ENCODE measurements at places on chromosomes 13 and 19.

- peak; percentile 97 for ATAC-seq
Measured at GRCh38 chr19:48795055-48795684, 15.7 kb downstream of the BCAT2 start.

DNA sequence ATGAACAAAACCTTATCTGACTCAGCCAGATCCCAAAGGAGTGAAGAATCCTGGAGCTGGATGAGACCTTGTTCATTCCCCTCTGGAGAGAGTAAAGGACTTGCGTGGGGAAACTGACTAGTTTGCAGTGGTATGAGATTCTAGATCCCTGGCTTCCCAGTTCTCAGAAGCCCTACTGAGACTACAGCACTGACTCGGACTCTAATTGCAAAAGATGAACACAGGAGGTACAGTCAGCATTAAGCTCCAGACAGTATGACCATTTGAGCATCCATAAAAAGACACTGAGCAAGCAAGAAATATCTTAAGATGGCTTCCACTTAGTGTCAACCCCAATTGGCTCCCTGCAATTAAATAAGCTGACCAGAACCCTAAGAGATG is 6.8 kb downstream of the ZC3H4 start:
- ATAC-seq, result no peak

DNA sequence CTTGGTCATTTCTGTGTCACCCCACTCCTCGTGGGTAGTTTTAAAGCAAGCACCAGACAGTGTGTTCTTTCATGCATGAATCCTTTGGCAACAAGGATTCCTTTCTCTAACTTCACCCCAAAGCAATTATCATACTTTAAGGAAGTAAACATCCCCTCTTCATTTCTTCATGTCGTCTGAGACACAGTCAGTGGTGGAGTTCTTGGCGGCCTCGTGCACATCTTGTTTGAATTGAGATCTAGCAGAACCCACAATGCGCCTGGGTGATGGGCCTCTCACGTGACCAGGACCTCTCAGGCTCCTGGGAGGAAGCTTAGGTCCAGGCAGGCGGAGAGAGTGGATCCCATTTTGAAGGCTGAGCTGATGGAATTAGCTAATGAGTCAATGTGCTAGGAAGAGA is 2.6 kb downstream of the ACSBG2 start:
- ATAC-seq, result no peak

DNA sequence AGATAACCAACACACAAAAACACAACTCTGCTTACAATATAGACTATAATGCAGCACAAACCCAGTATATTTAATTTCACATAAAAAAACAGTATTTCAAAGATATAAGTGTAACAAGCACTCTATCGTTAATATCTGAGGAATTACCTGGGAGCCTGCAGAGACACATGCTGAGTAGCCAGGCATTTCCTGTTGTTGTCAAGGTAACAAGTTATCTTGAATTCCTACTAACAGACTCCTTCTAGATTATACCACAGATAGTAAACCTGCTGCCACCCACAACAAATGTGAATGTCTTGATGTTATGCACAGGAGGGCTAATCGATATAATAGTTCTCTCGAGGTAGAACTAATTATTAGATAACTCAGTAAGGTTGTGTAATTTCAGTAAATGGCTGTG is 826.0 kb upstream of the PRR20A start:
- no peak for ATAC-seq

DNA sequence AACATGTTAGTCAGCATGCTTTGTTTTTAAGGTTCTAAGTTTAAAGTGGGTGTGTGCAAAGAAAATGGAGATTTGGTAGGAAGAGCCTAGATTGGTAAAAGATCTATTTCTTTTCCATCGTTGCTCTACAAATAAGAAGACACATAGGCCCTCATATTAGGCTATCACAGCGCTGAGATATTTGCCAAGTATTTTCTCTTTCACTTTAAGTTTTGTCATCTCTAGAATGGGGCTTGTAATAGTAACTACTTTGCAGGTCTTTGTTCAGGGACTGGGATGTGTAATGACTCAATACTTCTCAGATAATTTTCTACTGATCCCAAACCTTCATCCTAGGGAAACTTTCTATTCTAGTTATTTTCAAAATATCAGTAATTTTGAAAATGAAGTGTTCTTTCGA is 917.7 kb upstream of the SLC10A2 start:
- ATAC-seq, result no peak

- ATAC-seq, result no peak
Measured at GRCh38 chr19:11551603-11552235, 7.3 kb downstream of the ELOF1 start.

GRCh38 chr19:18440936-18441803 is 3.2 kb upstream of the ISYNA1 start:
- ATAC-seq, result no peak

DNA sequence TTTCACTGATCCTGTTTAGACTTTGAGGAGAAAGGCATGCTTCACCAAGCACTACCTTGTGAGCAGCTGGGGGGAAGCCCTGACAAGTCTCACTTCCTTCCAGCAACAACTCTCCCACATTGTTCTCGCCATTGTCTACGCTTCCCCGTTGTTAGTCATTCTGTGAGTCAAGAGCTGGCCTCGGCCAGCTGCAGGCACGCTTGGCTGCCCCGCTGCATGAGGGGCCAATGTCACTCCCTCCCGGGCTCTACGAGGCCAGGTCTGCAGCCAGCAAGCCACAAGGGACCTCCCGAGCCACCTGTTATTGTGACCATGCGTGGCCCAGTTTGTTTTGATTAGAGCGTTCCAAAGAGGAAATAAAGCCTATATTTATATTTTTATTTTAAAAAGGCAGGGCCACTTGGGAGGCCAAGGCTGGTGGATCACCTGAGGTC is 220.9 kb downstream of the FOXO1 start:
- peak; percentile 100 for ATAC-seq

DNA sequence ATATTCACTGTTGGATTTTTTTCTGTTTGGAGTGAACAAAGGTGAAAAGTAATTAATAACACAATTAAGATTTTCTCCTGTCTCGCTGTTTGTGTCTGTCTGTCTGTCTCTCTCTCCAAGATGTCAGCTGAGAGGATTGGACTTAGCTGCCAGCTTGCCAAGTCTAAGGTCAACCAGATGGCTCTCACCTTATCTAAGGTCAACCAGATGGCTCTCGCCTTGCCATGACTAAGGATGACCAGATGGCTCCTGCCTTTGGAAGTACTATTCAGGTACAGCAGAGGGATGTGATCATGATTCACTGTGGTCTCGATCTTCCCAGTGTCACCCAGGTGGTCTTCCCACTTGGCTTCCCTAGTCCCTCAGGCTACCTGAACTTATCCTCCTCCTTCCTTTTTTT is 1436.4 kb downstream of the UQCRFS1 start:
- ATAC-seq, result no peak

DNA sequence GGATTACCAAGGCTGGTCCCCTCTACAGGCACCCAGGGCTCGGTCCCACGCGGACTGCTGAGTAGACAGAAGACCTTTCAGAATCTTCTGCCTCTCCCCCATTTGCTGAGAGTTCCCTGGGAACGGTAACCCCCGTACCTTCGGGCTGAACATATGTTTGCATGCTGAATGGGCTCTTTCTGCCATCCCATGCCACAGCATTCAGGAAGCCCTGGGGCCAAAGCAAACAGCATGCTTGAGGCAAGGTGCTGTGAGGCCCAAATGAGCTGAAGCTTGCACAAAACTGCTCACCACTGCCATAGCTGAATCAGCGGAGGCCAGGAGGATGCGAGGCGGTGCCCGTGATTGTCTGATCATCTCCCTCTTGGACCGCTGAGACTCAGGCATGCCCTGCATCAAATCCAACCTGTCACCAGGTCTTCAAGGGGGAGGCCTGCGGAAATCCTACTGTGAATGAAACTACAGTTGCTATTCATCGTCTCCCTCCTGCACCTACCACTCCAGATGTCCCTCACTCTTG is 16.3 kb upstream of the C19orf12 start:
- no peak for ATAC-seq

DNA sequence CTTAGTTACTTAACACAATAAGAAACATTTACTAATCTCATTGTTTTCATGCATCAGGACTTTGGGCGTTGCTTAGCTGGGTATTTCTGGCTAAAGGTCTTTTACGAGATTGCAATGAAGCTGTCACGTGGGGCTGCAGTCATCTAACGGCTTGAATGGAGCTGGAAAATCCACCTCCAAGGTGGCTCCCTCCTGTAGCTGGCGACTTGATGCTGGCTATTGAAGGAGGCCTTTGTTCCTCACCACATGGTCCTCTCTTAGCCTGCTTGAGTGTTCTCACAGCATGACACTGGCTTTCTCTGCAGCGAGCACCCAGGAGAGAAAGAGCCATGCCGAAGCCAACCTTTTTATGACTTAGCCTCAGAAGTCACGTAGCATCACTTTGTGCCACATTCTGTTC is 92.0 kb downstream of the NHLRC3 start:
- no peak for ATAC-seq

- no peak for ATAC-seq
Measured at GRCh38 chr13:28052945-28053344, 47.4 kb downstream of the FLT3 start.

DNA sequence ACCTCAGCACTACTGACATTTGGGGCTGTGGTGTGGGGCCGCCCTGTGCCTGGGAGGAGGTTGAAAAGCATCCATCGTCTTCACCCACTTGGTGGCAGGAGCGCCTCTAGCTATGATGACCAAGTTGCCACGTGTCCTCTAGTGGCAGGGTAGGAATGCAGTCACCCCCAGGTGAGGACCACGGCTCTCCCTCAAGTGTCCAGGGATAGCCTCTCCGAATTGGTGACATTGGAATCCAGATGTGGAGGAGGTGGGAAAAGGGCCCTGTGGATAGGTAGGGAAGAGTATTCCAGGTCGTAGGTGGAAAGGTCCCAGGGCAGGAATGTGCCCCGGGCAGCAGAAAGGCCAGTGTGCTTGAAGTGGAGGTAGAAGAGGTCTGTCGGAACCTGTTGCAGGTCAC is 37.6 kb downstream of the ARHGEF18 start:
- ATAC-seq, result peak; percentile 44

GRCh38 chr13:26476111-26476781 is 81.2 kb upstream of the WASF3 start:
- ATAC-seq, result no peak

GRCh38 chr13:19881641-19882040 is 18.2 kb upstream of the ZMYM5 start:
- no peak for ATAC-seq

GRCh38 chr19:45952686-45953505 is 20.8 kb downstream of the NOVA2 start:
- ATAC-seq, result peak; percentile 54

- ATAC-seq, result no peak
Measured at GRCh38 chr19:30144242-30144758, 202.3 kb downstream of the URI1 start.

GRCh38 chr13:102326381-102327118 is 75.3 kb downstream of the FGF14 start:
- ATAC-seq, result no peak

DNA sequence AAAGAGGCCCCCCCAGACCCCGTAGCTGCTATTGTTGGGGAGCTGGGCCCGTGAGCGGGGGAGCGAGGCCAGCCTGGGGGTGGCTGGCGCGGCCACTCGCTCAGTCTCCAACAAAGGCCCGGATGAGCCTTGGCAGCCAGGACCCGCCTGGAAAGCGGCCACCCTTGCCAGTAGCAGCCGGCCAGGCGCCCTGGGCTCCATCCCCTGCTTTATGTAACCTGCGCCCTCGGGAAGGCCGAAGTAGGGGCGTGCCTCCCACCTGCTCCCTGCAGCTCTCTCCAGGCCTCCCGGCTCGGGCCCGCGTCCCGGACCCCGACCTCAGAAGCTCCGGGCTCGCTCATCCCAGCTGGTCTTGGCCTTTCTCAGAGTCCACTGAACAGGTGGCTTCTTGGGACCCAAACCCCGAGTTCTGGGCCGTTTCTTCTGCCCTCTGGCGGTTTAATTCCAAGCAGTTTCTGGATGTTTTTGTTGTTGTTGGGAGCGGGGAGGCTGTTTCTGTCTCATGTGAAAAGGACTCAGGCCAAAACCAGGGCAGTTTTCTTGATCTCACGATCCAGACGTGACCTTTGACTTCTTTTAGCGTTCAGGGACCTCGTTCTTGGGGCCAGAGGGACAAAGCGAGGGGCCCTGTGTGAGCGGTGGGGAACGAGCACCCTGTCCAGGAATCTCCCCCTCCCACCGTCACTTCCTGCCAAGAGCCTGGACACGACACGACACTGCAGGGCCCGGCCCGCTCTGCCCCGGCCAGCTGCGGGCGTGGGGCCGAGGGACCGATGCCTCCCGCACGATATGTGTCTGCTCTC is 1.2 kb downstream of the CDC34 start:
- ATAC-seq, result no peak

DNA sequence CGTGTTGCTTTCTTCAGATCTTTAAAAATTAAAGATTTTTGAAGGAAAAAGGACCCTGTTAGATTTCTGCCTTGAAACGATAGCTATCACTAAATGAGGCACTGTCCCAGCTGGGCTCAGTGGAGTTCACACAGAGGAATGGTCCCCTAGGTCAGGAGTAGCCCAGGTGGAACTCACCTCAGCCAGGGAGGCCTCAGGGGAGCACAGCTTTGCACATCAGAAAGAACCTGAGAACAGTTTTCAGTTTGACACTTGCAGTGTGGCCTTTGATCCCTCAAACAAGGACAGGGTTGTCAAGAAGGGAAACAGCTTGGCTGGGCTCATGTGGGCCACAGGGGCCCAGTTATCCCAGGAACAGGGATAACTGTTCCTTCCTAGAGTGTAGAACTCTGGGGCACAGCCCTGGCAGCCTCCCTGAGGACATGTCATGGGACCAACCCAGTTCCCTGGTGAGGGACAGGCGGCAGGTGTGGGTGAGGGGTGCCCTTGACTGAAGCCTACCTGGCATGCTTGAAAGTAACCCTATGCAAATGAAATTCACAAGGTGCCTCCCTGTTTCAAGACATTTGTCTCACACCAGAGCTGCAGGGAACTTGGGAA is 59.4 kb downstream of the CHST8 start:
- no peak for ATAC-seq

DNA sequence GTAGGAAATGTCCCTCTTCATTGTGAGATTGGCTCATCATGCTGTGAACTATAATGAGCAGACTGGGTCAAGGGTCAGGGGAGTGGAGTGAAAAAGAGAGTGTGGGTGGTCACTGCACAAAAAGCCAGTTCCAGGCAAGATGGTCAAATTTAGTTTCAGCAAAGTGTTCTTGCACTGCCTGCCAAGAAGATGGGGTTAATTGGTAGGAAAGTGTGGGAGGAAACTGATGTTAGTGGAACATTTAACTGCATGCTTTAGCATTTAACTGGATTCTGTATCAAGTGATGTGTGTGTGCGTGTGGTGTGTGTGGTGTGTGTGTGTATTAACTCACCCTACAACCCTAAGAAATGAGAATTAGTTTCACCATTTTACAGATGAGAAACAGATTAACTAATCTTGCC is 131.6 kb downstream of the COG6 start:
- no peak for ATAC-seq

DNA sequence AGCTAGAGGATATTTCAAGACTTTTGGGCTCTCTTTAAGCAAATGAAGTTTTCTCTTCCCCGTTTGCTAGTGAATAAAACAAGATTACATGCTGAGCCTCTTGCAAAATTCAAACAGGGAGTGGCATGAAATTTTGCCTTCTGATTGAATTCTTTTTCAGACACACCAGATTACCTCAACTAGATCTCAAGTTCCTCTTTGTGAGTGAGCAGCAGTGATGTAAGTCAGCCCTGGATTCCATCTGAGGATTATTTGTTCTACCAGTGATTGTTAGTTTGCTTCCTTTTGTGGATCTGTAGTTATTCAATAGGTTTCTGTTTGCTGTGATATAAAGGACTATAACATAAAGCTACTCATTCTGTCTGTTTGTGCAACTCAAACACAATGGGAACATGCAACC is 407.7 kb downstream of the LMO7 start:
- ATAC-seq, result no peak

- no peak for ATAC-seq
Measured at GRCh38 chr19:10687518-10688288, 13.5 kb upstream of the QTRT1 start.

GRCh38 chr13:94595001-94595949 is 677 bp downstream of the TGDS start:
- peak; percentile 77 for ATAC-seq
